T-helper 2 cell (primary cell): ENCODE measurements at places on chromosomes 11 and 22.

- DNase-seq: no peak
Measured at GRCh38 chr11:125315079-125315740, 150.7 kb downstream of the PKNOX2 start.

DNA sequence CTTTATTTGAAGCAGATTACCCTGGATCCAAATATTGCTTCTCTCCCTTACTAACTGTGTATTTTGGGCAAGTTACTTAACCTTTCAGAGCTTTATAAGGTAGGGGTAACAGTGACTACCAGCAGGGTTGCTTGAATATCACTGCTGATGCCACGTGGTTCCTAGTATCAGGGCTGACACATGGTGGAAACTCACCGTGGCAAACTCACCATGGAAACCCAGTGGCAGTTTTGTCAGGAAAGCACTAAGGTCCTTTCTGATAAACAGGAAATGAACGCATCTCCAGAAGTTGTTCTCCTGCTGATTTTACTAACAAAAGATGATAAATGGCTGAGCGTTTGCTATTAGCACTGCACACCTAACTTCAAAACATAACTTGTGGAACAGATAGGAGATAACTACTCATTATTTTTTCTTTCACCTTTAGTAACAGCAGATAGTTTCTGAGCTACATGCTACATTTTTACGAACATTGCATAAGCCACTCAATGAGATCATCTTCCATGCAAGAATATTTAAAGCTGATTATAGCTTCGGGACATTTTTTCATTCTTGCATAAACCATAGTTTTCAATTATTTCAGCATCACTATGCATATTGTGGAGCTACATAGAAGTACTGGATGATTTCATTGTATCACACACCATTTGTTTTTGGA is 59.7 kb upstream of the RAG2 start:
- DNase-seq: no peak

DNA sequence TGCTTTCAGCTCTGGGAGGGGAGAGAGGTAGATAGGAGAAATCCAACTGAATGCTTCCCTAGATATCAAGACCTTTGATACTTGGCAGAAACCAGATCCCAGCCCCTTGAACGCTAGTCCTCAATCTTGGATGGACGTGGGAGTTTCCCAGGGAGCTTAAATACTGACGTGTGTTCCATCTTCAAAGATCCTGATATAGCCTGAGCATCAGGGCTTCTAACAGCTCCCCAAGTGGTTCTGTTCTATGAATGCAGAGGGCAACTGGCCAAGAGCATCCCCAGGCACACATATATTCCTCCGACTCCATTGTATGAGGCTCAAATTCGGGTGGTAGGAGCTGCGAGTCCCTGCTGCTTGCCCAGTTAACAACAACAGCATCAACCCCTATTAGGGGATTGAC is 8.7 kb upstream of the ACCS start:
- DNase-seq: no peak

DNA sequence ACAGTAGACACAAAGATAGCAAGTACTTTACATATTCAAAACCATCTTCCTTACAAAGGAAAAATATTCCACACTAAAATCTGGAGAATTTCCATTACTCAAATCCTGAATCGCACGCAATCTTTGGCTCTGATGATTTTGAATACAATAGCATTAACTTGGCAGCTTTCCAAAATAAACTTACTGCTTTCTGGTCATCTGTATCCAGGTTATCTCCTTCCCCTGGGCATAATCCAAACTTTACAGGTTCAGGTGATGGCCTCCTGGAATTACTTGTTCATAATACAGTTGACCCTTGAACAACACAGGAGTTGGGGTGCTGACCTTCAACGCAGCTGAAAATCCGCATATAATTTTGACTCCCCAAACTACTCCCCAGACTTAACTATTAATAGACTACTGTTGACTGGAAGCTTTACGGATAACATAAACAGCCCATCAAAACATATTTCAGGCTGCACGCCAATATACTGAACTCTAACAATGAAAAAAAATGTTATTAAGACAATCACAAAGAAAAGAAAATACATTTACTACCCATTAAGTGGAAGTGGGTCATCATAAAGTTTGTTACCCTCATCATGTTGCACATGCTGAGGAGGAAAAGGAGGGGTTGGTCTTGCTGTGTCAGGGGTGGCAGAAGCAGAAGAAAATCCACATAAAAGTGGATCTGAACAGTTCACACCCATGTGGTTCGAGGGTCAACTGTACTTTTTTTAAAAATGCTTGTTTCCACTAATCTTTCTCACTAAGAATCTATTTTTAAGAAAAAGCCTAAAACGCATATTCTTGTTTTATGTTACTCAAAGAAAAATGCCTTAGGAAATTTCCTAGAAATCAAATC is 6.5 kb downstream of the MTMR2 start:
- DNase-seq: no peak

GRCh38 chr11:4994551-4994950 is at the start of gene OR51L1:
OR51L1 (plus strand) TSS chr11:4994851; CDS start chr11:4998983, 4,132 bp downstream.
- DNase-seq: no peak

- no peak for DNase-seq
Measured at GRCh38 chr22:24843048-24843447, 37.0 kb downstream of the SGSM1 start.

GRCh38 chr11:120500414-120501071 is 11.0 kb upstream of the GRIK4 start:
- DNase-seq: no peak

GRCh38 chr11:7969756-7970646 is 4.8 kb upstream of the NLRP10 start:
- DNase-seq: no peak

DNA sequence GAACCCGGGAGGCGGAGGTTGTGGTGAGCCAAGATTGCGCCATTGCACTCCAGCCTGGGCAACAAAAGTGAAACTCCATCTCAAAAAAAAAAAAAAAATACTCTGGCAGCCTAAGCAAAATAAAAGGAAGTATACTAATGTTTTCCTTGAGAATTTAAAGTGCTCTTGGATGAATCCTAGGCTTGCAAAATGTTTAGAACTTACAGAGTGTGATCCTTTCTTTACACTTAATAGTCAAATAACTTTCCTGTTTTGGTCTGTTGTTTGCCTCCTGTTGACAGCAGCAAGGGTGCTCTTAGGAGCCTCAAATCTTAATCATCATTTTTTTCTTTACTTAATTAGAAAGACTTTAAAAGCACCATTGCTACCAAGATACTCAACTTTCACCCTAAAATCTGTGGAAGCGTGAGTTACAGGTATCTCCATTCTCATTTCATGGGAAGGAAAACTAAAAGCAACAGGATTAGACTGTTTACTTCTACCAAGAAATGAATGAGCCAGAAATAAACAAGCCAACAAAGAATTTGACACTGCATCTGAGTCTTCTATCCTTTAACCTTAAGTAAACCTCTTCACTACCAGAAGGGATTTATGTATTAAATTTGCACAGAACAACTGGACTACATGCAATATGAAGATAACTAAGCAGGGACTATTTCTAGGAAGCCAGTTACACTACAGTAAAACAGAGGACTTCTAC is 38.7 kb upstream of the CRTAM start:
- no peak for DNase-seq

- DNase-seq: no peak
Measured at GRCh38 chr11:110469127-110469526, 39.4 kb downstream of the FDX1 start.

GRCh38 chr11:81825346-81825745 is 908.3 kb downstream of the FAM181B start:
- no peak for DNase-seq

DNA sequence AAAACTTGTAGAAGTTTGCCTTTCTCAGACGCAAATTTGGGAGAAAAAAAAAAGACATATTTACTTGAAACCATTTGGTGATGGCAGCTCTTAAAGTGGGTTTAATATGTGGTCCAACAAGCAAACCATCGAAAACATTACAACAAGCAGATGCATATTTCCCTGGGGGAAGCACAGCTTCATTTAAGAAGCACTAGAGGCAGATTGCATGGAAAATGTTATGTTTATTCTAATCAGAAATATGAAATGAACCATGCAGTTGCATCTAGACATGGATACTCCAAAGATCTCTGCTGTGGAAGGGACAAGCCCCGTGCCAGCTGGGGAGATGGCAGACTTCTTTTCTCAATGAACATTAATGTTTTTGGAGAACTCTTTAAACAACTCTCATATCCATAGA is 57.4 kb upstream of the PARVA start:
- DNase-seq: no peak

DNA sequence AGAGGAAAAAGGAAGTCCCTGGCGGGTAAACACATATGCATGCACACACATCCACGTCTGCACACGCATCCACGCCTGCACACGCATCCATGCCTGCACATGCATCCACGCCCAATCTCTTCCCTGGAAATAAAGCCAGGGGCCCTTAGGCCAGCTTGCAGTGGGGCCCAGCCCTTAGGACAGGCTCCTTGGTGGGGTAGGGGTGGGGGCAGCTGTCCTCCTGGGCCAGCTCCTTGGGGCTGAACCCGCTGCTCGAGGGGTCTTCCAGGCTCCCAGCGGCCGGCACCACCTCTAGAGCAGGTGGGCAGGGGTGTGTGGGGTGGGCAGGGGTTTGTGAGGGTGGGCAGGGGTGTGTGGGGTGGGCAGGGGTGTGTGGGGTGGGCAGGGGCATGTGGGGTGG is 1.9 kb downstream of the C11orf21 start:
- no peak for DNase-seq

DNA sequence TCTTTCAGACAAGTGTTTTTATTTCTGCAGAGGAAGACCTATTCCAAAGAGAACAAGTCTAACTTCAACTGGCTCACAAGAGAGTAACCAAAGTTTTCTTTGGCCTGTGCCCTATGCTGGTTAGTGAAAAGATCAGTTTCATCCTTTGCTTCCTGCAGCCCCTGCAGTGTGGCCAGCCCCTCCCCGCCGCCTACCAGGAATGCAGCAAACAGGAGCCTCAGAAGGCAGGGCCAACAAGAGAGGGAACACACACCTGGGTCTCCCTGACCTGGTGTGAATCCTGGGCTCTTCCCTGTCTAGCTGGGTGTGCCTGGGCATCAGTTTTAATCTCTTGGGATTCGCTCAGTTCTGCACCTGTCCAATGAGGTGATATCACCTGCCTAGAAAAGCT is 21.5 kb upstream of the SCARF2 start:
- DNase-seq: no peak
